ENCODE measurements at places on chromosomes 4 and X. TPM values are rescaled to one million over a fixed set of nuclear protein-coding genes. Genes with fewer than 3 reads are reported as not detected.

Gene HTN3
- not detected for polyA plus RNA-seq

Gene GUCY1A1
- polyA plus RNA-seq, result 78.4 TPM

Gene GAGE2A
- polyA plus RNA-seq, result not detected

Gene TLR2
- polyA plus RNA-seq, result 9.8 TPM

Gene FOXR2
- polyA plus RNA-seq, result not detected

Gene INTS6L
- polyA plus RNA-seq, result 32.2 TPM

Gene MGARP
- polyA plus RNA-seq, result 0.38 TPM

Gene ATP8A1
- 40.0 TPM for polyA plus RNA-seq

Gene CLDN22
- 0.71 TPM for polyA plus RNA-seq

Gene NHSL2
- polyA plus RNA-seq, result 11.6 TPM

Gene TREX2
- polyA plus RNA-seq, result 0.37 TPM

Gene SPON2
- polyA plus RNA-seq, result 10.8 TPM
